ENCODE measurements at places on chromosomes 7 and 10.

- DNase-seq = peak; percentile 3
These were observed 280.9 kb upstream of the YAE1 start for GRCh38 chr7:39285256-39285655.

- DNase-seq = no peak
These were observed 303.0 kb upstream of the C7orf33 start for GRCh38 chr7:148287538-148287937.

- DNase-seq = no peak
These were observed 63.0 kb downstream of the GNAI1 start for GRCh38 chr7:80197627-80198026.

- no peak for DNase-seq
These were observed 37.7 kb upstream of the FOXI2 start for GRCh38 chr10:127699311-127699710.

DNA sequence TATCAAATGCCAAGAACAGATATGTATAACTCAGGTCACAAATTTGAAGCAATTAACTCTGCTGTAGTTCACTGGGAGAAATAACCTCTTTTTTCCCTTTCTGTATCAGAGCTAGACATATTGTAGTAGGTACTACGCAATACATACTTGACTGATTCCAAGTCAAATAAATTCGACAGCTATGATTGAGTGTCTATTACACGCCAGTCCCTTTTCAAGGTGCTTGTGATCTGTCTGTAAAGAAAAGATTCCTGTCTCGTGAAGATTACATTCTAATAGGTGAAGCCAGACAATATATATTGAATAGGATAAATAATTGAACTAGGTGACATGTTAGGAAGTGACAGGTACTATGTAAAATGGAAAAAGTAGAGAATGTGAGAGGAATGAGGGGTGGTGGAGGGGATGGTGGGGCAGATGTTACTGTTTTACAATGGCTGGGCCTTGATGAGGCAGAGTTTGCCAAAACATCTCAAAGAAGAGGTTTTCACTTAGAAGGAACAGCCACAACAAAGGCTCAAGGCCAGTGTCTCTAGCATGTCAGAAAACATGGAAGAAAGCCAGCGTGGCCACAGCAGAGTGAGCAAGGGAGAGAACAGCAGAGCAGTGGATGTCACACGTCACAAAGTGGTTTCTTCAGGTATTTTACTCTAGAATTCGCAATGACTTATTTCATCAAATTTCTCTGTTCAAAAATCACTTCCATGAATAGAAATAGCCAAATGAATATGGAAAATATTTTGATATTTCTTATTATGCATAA, 282.6 kb upstream of the CACNA2D1 start:
- DNase-seq = no peak

DNA sequence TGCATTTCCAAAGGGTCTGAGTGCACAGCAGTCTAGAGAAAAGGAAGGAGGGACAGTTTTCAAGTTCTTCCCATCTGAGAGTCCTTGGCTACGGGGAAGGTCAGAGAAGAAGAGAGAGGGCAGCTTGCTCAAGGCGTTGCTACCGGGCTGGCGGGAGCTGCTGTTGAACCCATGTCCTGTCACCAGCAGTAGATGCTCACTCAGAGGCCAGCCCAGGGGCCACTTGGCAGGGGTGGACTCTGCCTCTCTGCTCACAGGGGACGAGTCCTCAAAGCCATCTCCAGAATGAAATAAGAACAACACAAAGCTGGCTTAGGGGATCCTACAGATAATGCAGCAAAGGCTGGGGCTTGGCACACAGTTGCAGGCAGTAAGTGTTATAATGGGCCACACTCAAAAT, 231.5 kb downstream of the TNS3 start:
- no peak for DNase-seq

DNA sequence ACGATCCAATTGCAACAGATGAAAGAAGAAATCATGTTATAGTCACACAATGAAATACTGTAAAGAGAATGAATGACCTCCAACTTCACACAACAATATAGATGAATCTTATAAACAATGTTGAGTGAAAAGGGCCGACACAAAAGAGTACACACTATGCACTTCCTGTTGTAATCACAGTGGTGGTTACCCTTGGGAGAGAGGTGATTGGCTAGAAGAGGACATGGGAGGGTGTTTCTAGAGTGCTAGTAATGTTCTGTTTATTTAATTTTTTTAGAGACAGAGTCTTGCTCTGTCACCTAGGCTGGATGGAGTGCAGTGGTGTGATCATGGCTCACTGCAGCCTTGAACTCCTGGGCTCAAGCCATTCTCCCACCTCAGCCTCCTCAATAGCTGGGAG, 82.5 kb downstream of the NDUFB2 start:
- no peak for DNase-seq

DNA sequence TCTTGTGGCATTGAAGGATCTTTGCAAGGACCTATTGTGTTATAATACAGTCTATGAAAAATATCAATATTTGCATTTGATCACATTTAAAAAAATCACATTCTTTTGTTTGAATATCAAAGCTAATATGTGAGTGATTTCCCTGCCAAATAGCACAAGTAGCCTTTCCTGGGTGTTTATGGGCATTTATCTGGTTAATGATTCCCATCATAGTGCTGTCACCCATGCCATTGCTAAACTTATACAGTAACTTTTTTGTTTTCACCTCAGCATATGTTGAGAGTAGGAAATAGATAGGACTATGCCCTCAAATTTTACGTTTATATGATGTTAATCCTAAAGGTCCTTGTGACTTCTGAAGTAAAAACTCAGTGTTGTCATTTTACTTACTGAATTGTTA, 136.9 kb downstream of the CFTR start:
- no peak for DNase-seq

- no peak for DNase-seq
These were observed 201.5 kb downstream of the GRID1 start for GRCh38 chr10:86164960-86165630.

- DNase-seq = peak; percentile 96
These were observed 2.3 kb downstream of the KLF6 start for GRCh38 chr10:3782451-3783315.

GRCh38 chr7:24555184-24555583, 18.1 kb upstream of the PALS2 start:
- DNase-seq = no peak

DNA sequence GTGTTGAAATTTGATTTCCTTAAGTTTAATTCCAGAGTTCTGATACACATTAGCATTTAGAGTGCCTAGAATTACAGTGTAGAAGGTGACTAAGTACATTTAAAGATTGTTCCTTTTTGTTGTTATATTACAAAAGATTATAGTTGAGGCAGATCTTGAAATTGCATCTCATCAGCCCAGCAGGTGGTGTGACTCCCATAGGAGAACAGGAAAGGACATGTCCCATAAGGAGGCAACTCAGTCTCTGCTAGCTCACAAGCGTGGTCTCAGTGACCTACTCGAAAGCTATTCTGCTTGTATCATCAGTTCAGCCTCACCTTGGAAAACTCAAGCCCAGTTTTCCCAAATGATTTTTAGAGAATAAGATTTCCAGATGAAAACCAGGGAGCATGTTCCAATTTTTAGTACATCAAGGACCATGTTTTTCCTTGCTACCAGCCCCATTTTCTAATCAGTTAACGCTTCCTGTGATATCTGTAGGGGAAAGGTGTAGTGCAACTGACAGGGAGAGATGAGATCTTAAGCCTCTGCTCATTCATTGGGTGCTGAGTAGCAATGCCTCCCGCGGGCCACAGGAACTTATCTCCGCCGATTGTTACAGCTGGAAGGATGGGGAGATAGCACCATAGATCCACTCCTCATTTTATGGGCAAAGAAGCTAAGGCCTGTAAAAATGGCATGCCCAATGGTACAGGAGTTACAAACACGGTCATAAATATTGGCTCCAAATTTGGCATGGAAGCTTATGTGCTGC, 1.1 kb upstream of the GNAI1 start:
- peak; percentile 41 for DNase-seq

GRCh38 chr10:122391875-122392274, 17.4 kb downstream of the PLEKHA1 start:
- DNase-seq = no peak

GRCh38 chr10:52965509-52965908, 192.9 kb upstream of the MBL2 start:
- no peak for DNase-seq

GRCh38 chr10:34816501-34817002, 1.5 kb upstream of the PARD3 start:
- DNase-seq = peak; percentile 42

GRCh38 chr7:50632561-50633413, 67.6 kb upstream of the DDC start:
- DNase-seq = peak; percentile 61

GRCh38 chr10:60536529-60537114, 146.9 kb upstream of the ANK3 start:
- DNase-seq = peak; percentile 25

DNA sequence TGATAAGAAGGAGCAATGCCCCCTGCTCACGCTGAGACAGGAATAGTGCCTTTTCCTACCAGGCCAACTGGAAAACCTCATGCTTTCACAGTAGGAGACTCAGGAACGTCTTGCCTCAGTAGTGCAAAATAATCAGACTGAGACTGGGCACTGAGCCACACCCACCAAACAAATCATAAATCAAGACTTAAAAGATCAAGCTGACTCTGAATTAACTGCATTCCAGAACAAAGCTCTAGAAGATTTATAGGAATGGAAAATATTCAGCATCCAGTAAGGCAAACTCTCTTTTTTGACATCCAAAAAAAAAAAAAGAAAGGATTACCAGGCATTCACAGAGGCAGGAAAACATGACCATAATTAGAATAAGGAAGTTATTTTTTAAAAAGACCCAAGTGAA, 30.5 kb upstream of the SLC18A3 start:
- DNase-seq = peak; percentile 91

DNA sequence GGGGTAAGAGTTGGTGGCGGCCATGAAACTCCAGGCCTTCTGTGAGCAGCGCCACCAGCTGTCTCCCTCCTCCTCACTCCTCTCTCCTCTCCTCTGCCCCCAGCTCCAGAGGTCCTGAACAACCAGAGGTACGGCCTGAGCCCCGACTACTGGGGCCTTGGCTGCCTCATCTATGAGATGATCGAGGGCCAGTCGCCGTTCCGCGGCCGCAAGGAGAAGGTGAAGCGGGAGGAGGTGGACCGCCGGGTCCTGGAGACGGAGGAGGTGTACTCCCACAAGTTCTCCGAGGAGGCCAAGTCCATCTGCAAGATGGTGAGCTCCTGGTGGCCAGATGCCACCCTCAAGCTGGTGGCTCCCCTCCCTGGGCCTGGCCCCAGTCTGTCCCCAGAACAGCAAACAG, 99.1 kb downstream of the RGS10 start:
- DNase-seq = no peak

DNA sequence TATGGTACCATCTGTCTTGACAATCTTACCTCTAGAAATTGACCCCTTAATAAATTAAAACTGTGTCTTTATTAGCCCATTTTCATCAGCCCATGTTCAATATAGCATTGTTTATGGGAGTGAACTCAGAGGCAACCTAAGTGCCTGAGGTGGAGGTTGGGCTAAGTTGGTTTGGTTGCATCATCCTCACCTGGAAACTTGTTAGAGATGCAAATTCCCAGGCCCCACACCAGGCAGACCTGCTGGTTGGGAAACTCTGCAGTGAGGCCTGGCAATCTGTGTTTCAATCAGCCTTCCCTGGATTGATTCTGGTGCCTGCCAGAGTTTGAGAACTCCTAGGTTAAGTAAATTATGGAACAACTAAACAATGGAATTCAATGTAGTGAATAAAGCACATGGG, 9.4 kb upstream of the FAM170B start:
- DNase-seq = no peak

GRCh38 chr7:150903606-150904005, 51.3 kb downstream of the AOC1 start:
- DNase-seq = peak; percentile 41

- DNase-seq = no peak
These were observed 2.7 kb downstream of the ZMIZ1 start for GRCh38 chr10:79071396-79071923.

- no peak for DNase-seq
These were observed 100.9 kb downstream of the FOXL3 start for GRCh38 chr7:390761-391410.

DNA sequence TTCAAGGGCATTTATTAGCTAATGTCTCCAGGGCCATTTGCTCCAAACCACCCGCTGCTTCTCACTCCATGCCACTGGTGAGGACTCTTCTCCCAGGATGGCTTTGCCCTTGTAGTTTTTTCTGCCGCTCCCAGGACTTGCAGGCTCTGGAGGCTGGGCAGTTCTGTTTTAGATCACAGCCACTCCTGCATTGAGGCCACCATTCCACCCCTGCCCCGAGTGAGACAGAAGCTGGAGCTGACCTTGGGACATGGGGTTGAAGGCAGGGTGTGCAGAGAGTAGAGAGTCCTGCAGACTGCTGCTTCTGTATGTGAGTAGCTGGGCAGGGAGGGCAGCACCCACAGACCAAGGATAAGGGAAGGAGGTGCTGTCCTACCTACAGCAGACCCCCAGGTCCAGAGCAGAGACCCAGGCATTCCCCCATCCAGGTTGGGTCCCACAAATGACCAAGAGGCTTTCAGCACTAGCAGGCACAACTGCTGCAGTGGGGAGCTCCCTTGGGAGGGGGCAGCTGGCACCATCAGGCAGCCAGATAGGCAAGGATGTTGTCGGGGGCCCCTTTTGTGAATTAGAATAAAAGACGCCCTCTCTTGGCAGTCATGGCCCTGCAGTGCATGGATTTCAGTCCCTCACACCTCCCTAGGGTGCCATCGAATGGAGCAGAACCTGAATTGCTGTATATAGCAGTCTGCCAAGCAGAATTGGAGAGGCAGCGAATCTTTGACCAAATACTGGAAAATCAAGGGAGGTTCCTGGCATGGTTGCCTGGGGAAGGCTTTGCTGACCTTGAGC, 22.7 kb upstream of the ADCYAP1R1 start:
- DNase-seq = no peak

DNA sequence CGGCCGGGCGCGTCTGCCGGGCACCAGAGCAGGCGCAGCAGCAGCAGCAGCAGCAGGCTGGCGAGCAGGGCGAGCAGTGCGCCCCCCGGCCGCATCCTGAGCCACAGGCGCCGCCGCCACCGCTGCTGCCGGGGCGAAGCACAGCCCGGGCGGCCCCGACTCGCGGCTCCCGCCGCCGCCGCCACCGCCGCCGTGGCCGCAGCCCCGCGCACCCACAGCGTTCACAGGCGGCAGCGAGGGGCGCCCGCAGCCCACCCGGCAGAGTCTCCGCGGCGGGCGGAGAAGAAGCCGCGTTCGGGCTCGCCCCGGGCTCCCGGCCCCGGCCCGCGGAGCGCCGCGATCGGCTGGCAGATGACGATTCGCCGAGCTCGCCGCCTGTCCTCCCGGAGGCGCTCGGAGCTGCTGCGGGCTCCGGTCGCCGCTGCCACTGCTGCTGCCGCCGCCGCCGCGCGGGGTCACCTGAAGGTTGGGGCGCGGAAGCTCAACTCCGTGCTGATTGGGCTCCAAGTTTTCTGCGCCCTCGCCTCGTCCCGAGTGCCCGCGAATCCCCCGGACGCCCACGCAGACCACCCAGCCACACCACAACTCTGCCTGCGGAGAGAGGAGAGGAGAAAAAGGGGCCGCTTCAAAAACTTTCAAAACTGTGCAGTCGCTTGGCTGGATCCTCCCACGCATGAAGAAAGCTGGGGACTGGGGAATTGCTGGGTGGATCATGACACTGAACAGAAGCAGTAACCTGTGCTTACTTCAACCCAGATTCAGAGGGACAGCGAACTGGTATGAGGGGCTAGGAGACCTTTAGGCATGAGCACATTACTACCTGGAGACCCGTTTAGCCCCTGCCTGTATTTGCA, at the start of gene ST8SIA6:
TSS of gene ST8SIA6 (minus strand) at position 435 of the 854 bp plus-strand sequence. CDS start at position 95, 340 bp downstream.
- peak; percentile 64 for DNase-seq

Measured in EH (cell line).